ENCODE measurements at places on chromosomes 16 and 17. TPM values are rescaled to one million over a fixed set of nuclear protein-coding genes. Genes with fewer than 3 reads are reported as not detected.

The SOST gene
- not detected for total RNA-seq

The TMEM114 gene
- not detected for total RNA-seq

The PRR35 gene
- not detected for total RNA-seq

The ABCA9 gene
- 0.58 TPM for total RNA-seq

The BCKDK gene
- 65.9 TPM for total RNA-seq

The KIF19 gene
- total RNA-seq, result not detected

The CYLD gene
- 16.5 TPM for total RNA-seq
